T-helper 1 cell (primary cell): ENCODE measurements at places on chromosomes 11 and 22.
A peak's percentile ranks its signal among the peaks of the same experiment; 100 is the strongest.

- DNase-seq, result no peak
Measured at GRCh38 chr11:62909107-62909894, 11.9 kb downstream of the CHRM1 start.

GRCh38 chr22:38524429-38524828, 18.3 kb upstream of the DDX17 start:
- DNase-seq, result no peak

DNA sequence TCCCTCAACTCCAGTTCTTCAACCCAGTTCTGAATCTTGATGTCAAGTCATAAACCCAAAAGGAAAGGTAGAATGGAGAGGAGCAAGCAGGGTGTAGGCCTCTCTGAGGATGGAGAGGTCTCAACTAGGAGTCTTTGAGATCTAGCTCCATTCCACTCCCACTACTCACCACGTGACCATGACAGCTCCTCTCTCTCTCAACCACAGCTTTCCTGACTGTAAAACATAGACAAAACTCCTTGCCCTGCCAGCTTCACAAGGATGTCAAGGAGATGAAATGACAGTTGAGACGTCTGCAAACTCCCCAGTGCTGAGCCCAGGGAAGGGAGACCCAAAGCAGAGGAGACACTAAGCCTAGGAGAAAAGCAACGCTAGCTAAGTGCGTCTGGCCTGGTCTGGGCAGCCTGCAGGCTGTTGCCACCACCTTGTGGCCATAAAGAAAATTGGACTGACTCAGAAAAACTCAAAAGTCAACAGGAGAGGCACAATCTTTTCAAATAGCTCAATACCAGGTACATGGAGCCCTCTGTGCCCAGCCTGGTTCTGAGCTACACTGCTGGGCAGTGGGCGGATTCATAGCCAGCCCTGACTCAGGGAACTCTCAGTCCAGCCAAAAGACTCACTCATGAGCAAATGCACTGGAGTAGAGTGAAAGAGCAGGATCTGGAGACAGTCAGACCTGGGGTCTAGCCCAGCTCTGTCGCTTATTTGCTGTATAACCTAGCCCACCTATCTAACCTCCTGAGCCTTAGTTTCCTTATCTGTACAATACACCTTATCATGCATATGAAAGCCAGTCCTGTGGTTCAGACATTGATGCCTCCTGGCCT, 3.4 kb downstream of the CLPB start:
- DNase-seq, result no peak

GRCh38 chr22:30031764-30032455, 48.4 kb upstream of the HORMAD2 start:
- no peak for DNase-seq

DNA sequence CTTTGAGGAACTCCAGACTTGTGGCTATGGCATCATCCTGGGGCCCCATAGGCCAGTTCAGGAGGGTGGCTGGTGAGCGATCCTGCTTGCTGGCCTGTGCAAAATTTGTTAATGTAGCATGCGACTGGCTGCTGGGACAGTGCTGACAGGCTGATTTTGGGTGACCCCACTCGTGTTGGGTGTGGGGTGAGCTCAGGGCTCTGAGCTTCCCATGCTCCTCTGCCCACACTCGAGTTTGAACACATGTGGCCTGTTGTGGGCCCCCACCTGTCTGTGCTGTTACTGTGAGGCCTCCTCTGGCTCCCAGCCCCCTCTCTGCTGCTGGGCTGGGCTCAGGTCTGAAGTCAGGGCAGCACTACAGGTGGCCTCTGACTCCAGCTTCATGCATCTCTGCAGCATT, 64.4 kb upstream of the MYEOV start:
- no peak for DNase-seq

DNA sequence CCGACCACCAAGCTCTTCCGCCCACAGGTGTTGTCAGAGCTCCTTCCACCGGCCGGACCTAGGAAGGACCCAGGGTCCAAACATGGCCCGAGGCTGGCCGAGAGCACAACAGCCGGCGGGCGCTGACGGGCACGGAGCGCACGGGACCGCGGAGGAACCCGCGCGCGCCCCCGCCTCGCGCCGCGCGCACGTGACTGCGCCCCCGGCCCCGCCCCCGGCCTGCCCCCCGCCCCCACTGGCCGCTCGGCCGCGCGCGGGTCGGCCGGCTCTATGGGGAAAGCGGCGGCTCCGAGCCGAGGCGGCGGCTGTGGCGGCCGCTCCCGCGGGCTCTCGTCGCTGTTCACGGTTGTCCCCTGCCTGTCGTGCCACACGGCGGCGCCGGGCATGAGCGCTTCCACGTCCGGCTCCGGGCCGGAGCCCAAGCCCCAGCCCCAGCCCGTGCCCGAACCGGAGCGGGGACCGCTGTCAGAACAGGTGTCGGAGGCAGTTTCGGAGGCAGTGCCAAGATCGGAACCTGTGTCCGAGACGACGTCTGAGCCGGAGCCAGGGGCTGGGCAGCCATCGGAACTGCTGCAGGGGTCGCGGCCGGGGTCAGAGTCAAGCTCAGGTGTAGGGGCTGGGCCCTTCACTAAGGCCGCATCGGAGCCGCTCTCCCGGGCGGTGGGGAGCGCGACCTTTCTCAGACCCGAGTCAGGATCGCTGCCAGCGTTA, at the start of gene OSBP2:
TSS of gene OSBP2 (plus strand) at position 235 of the 711 bp plus-strand sequence. CDS start at position 271, 36 bp downstream.
- peak; percentile 38 for DNase-seq

DNA sequence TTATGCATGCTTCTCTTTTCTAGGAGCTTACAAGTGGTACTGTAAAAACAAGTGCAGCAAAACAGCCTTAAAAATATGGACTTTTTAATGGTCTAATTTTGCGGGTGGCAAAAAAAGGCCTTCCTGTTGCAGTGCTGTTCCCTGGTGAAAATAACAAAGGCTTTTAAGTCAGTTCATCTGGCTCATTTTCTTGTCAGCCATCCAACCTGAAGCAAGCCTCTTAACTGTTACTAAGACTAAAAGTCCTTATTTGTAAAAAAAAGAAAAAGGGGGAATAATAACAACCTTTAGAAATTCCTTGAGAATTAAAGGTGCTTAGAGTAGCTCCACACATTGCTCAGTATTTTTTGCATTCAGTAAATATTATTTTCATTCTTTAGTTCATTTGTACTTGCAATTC, 200.5 kb upstream of the CHORDC1 start:
- no peak for DNase-seq

DNA sequence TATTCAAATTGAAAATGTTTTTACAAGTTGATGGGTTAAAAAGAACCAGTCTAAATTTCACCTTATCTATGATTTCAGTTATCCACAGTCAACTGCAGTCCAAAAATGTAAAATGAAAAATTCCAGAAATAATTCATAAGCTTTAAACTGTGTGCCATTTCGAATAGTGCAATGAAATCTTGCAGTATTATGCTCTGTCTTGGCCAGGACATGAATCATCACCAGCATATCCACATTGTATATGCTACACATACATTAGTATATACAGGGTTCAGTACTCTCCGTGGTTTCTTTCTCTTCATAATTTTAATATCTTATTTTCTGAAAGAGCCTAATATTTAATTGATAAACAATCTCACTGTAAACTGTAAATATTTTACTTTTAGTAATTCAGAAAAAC, 45.9 kb downstream of the ARHGAP32 start:
- no peak for DNase-seq

DNA sequence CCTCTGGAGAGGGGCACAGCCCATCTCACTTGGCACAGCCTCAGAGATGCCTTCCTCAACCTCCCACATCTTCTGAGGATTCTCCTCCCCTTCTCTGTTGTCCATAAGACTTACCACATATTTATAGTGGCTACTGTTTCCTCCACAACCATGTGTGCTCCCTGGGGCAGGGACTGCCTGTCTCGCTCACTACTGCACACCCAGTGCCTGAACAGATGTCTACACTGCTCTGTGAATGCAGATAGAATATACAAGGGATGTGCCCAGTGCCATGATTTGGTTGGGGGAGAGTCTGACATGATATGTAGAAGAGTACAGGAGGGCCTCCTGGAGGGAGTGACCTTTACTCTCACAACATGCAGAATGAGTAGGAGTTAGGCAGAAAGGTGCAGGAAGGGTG, 67.3 kb upstream of the ANO1 start:
- no peak for DNase-seq

- no peak for DNase-seq
Measured at GRCh38 chr11:86761978-86762377, 38.4 kb upstream of the PRSS23 start.

DNA sequence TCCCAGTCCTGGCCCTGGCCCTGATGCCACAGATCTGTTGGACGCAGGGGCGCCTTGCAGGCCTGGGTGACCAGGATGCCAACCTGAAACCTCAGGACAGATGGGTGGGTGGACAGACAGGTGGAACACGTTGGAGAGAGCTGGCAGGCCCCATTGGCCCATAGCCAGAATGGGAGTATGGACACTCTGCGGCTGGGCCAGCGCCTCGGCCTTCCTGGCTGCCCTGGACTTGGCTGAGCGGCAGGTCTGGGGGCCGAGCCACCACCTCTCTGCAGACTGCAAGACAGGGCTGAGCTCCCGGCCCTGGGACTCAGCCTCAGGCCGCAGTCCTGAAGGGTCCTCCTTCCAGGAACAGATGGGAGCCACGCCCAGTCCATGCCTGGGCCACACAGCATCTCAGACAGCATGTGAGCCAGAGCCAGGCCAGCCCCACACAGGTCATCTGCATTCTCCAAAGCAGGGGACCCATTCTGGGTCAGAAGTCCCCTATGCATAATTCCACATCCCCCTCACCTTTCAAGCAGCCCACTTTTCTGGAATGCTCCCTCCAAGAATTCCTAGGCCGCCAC, 14.1 kb downstream of the WNT7B start:
- no peak for DNase-seq

DNA sequence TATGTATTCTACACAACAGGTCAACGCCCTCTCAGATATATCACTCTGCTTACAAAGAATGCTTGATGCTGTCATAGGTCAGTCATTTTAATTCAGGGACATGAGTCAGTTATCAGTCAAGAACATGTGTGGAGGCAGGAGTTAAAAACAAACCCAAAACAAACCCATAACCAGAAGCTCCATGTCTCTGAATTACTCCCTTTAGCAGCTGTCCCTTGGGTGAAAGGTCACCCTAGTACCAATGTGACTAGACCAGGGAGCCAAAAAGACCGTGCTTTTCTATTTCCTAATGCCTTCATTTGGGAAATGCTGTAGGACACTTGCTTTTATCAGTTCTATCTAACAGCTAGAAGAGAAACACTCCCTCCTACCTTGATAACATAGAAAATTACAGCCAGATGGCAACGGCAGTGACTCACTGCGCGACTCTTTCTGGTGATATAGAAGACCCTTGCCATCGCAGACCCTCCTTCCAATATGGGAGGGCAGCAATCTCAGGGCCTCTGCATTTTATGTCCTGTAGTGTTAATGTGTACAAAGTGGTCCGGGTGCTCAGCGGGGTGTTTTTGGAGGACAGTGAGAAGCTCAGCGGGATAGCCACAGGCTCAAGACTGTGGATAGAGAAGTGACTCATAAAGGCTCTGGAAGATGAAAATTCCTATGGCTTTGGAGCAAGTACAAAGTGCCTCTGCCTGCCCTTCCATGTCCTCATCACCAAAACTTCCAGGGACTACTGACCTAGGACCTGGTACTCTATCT, 24.8 kb downstream of the APOL5 start:
- DNase-seq, result no peak
